ENCODE measurements at places on chromosomes 7 and 10.

GRCh38 chr10:102411341-102412255 is 7.0 kb downstream of the PSD start:
- DNase-seq = no peak

DNA sequence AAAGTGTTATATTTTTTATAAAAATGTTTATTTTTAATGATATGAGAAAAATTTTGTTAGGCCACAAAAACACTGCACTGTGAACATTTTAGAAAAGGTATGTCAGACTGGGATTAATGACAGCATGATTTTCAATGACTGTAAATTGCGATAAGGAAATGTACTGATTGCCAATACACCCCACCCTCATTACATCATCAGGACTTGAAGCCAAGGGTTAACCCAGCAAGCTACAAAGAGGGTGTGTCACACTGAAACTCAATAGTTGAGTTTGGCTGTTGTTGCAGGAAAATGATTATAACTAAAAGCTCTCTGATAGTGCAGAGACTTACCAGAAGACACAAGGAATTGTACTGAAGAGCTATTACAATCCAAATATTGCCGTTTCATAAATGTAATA is 64.8 kb upstream of the CAPZA2 start:
- no peak for DNase-seq

DNA sequence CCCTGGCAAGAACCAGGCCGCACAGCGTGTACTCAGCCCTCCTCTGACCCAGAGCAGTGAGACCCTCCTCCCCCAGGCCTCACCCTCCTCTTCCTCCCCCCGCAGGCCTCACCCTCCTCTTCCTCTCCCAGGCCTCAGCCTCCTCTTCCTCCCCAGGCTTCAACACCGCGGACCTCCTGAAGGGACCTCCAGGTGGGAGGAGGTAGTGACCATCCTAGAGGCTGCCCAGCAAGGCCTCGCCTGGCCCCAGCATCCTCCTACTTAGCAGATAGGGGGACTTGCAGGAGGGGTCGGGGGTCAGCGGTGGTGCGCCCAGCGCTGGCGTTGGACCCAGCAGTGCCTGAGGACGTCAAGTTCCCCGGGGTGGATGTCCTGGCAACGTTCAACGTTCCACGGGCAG is 270.8 kb downstream of the ELFN1 start:
- DNase-seq = no peak

- DNase-seq = no peak
Measured at GRCh38 chr7:105020926-105021325, 6.9 kb downstream of the KMT2E start.

DNA sequence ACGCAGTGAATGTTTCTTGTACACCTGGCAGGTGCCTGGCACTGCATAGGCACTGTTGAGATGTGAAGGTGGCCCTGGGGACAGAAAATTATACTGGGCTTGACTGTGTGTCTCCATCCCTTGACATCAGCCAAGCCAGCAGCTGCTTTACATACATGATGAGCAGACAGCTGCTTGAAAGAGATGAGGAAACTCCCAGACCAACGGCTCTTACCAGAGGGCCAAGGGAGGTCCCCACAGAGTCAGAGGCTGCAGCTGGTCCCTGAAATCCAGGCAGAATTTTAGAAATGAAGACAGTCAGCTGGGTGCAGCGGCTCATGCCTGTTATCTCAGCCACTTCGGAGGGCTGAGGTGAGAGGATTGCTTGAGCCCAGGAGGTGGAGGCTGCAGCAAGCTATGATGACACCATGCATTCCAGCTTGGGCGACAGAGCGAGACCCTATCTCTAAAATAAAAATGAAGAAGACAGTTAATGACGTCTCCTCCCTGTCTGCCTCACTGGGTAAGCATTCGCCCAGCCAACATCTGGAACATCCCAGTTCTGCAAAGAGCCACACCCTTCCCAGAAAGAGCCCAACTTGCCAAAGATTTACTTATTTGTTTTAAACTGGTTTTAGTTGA is 17.6 kb downstream of the LIMK1 start:
- DNase-seq = peak; percentile 53

DNA sequence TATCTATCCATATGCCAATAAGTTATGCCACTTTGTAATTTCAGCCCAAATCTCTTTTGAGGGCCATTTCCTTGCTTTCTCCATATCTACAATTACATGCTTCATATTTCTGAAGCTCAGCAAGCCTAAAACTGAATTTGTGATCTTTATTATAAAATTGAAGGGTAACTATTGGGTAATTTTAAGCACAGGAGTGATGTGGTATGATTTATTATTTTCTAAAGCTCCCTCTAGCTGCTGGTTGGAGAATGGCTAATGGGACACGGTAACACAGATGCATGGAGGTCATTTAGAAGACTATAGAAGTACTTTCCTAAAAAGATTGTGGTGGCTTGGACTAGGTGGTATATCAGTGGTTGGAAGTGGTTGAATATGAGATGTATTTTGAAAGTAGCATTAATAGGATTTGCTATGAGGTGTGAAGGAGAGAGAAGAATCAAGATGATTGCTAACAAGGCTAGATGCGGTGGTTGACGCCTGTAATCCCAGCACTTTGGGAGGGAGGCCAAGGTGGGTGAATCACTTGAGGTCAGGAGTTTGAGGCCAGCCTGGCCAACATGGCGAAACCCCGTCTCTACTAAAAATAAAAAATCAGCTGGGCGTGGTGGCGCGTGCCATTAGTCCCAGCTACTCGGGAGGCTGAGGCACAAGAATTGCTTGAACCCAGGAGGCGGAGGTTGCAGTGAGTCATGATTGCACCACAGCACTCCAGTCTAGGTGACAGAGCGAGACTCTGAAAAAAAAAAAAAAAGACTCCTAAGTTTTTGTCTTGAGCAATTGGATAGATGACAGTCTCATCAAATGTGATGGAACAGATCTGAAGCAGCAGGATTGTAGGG is 13.9 kb downstream of the KLHDC10 start:
- DNase-seq = peak; percentile 64

GRCh38 chr7:82623812-82624211 is 180.2 kb upstream of the CACNA2D1 start:
- DNase-seq = no peak

- DNase-seq = no peak
Measured at GRCh38 chr10:44593952-44594351, 209.1 kb upstream of the CXCL12 start.

DNA sequence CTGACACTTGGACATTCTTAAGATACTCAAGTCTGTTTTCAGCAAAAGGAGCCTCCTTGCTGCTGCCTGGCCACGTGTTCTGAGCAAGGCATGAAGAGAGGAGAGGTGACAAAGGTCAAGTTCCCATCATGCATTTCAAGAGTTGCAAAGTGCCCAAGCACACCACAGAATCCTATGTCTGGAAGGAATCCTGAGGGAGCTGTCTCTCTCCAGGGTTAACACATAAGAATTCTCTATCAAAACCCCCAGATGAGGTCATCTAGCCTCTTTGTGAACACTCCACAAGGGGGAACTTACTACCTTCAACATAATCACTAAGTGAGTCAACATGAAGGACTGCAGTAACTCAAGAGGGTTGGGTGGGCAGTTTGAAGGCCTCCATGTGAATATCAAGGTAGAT is 155.5 kb downstream of the RNF216 start:
- no peak for DNase-seq

All from trophoblast cell (in vitro differentiated cells and primary cell).